AML-193 (cell line): ENCODE measurements at places on chromosomes 6 and 20.

DNA sequence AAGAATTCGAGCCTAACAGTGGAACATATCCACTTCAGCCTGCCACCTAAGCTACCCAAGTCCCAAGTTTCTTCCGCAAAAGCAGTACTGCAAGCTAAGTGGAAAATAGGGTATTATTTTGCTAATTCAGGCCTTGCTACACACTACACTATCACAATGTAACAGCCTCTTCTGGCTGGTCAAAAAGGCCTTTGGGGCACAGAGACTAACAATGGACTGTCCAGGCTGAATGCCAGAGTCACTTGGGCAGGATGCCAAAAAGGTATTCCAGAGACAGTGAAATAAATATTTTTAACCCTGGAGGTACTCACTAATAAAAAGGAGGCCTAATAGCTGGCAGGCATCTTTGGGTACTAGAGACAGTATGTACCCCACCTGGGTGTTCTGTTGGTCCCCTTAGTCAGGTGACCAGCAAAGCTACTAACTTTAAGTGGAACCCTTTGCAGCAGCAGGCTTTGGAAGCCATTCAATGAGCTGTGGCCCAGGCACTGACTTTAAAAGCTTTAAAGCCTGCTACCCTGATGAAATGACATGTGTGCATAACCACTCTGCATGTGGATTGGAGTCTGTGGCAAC, 692.1 kb downstream of the HTR1B start:
- no peak for DNase-seq

DNA sequence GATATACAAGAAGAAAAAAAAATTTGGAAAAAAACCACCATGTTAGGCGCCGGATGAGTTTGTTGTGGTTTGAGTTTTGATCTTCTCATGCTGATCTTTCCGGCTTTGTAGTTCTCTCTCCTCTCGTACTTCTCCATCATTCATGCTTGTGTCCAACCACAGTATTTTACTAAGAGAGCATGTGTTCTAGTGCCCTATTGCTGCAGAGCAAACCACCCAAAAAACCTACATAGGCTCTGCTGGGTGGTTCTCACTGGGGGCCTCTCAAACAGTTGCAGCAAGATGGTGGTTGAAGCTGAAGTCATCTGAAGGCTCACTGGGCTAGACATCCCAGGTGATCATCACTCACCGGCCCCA, 404.2 kb downstream of the PLCB1 start:
- no peak for DNase-seq

GRCh38 chr6:135062735-135063134, 8.1 kb upstream of the HBS1L start:
- no peak for DNase-seq

DNA sequence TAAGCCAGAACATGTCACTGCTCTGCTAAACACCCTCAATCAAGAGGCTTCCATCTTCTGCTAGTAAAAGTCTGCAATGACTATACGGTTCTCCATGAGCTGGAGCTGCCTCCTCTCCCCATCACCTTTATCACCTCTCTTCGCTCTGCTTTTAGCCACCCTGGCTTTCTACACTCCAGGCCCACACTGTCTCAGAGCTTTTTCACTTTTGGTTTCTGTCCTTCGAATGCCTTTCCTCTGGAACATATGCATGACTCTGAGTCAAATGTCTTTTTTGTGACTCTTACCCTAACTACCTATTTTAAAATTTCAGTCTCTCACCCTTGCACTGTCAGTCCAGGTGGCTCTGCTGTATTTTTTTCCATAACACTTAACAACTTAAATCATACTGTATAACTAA, 525.4 kb upstream of the RNF217 start:
- no peak for DNase-seq

DNA sequence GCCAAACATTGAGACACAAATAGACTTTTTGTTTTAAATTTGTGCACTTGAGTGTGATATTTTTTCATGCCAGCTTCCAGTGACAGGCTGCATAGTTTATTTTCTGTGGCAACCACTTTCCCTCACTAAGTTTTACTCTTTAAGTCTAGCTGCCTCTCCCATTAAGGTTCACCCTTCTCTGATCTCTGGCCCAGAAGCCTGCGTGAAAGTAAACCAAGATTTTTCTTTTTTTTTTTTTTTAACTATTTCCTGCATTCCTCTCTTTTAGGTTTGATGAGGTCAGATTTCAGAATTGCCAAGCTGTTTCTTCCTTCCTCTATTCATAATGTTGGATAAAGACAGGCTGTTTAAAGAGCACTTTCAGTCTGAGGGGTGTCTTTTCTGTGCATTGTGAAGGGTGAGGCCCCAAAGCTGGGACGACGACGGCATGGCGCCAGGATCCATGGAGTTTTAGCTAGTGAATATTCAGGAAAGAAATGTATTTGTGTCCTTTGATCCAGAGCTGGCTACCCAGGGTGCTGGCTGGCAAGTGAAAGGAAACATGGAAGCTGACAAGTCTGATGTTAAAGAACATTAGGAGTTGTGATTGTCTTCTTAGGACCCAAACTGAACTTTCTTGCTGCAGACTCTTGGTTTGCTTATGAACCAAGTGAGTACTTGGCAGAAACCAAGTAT, 50.7 kb downstream of the DOK5 start:
- DNase-seq = no peak

DNA sequence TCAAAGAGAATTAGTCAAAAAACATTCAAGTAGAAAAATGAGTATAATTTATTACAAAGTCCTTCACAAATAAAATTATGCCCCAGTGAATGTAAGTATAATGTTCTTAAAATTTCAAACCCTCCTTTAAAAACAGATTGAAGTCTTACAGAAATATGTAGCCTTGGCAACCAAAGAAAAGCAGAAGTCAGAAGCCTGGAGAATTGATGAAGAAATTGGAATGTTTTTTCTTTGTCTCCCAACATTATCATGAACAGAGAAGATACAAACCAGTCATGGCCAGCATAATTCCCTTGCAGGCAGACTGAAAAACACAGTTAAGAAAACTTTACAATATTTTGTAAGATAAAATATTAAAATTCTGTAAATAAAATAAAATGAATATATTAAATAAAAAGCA, 221.9 kb downstream of the TBC1D32 start:
- DNase-seq = peak; percentile 17

DNA sequence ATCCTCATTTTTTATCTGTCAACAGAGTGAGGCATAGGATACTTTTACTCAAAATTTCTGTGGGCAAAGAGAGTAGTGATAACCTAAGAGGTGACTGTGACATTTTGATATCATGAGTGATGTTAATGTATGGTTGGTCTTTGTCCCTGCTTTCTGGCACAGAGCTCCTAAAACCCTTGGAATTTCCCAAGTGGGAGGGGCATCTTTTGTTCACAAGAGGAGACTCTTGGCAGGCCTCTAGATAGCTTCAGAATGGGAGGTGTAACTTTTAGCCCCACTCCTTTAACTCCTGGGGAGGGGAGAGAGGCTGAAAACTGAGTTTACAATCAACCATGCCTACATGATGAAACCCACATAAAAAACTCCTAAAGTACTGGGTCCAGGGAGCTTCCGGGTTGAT, 527.8 kb downstream of the RFPL4B start:
- no peak for DNase-seq

- no peak for DNase-seq
Observed at GRCh38 chr20:13420625-13421024, 199.6 kb downstream of the ISM1 start.

DNA sequence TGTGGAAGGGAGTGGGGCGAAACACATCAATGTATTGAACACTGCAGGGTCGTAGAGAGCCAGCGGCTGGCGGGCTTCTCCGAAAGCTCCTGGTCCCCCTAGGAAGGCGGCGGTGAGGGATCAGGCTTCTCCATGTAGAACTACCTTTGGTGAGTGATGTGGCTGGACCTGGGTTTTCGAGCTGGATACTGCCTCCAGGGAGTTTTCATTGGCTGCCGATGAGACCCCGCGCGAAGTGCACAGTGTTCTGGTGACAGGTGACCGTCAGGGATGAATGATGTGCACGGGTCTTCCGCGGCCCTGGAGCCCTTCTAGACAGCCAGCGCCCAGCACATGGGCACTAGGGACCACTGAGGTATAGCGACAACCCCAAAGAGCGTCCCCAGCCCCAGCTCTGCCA, 16.4 kb downstream of the ABT1 start:
- DNase-seq = no peak

DNA sequence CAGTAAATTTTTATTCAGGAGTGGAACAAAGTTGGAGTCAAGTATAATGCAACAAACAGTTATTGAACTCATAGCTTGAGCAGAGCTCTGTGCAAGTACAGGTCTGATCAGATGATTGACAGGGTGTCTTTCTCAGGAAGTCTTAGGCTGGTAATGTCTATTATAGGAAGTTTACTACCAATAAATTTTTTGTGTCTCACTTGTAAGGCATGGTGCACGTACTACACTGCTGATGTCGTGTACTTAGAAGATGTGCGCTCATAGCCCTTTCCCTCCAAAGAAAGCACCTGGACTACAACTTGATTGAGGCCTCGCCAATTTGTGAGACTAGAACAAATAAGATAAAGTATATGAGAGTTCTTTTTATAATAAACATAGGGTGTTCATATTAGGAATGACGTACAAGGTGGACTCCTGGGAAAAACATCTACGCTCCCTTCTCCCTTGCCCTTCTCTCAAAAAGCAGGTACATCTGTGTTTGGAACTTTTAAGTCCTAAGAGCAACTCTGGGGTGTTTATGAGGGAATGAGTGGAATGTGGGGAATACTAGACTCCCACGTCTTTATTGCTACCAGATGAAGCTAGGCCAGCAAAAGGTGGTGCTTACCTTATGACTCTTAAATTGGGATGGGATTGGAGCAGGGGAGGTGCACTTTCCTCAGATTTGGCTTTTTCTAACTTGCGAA, 1.5 kb downstream of the NDUFAF5 start:
- DNase-seq = no peak

DNA sequence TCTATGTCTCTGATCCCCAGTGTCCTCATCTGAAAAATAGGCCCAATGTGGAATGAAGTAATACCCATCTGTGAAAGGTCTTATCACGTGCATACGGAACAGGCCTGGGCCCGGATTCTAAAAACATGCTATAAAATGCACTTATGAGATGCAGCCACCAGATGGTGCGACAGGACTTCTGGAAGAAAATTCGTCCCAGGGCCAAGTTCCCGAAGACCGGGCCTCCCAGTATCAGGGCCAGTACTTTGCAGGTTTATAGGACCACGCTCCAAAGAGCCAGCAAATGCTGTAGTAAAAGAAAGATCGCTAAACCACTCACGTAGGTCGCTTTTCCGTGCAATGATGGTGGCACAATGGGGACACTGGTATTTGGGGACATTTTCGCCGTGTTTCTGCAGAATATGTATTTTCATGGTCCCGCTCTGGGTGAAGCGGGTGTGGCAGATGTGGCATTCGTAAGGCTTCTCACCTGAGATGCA, 10.6 kb downstream of the CTCFL start:
- DNase-seq = peak; percentile 37

GRCh38 chr6:158226655-158227512, 58.7 kb downstream of the GTF2H5 start:
- DNase-seq = no peak

DNA sequence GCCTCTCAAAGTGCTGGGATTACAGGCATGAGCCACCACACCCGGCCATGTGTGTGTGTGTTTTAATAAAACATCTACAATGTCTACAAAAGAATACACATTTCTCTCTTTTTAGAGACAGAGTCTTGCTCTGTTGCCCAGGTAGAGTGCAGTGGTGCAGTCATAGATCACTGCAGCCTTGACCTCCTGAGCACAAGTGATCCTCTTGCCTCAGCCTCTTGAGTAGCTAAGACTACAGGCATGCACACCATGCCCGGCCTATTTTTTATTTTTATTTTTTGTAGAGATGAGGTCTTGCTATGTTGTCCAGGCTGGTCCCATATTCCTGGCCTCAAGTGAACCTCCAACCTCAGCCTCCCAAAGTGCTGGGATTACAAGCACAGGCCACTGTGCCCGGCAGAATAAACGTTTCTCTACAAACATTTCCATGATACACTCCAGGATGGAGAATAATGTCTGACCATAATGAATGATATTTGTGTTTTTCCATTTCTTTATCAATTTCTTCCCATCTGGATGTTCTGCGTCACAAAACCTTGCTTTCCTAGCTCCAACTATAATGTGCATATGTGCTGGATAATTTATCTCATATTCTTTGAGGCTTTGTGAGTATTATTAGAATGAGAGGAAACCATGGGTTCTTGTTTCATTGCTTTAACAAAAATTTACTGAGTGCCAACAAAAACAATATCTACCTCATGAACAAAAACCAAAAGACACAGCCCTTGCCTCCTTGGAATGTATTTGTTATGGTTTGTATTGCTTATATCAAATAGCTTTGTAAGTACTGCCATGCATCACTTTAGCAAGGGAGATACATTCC, 28.6 kb upstream of the CCN2 start:
- no peak for DNase-seq

GRCh38 chr6:35972471-35973367, 51.7 kb downstream of the SLC26A8 start:
- no peak for DNase-seq

GRCh38 chr20:5870568-5870981, 79.8 kb downstream of the TRMT6 start:
- DNase-seq = no peak

DNA sequence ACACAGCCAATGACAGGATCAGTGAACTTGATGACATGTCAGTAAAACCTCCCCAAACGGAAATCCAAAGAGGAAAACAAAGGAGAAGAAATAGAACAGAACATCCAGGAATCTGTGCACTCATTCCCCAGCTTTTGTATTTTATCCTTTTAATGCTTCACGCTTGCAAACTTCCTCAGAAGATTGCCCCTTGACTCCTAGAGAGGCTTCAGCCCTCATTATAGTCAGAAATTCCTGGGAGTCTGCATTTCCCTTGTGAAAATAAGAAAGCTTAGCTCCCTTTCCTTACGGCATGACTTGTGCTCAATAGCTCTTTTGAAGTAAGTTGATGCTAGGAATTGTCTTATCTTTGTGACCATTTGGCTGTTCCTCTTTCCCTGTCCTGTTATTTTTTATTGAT, 313.6 kb upstream of the OPRM1 start:
- DNase-seq = no peak

DNA sequence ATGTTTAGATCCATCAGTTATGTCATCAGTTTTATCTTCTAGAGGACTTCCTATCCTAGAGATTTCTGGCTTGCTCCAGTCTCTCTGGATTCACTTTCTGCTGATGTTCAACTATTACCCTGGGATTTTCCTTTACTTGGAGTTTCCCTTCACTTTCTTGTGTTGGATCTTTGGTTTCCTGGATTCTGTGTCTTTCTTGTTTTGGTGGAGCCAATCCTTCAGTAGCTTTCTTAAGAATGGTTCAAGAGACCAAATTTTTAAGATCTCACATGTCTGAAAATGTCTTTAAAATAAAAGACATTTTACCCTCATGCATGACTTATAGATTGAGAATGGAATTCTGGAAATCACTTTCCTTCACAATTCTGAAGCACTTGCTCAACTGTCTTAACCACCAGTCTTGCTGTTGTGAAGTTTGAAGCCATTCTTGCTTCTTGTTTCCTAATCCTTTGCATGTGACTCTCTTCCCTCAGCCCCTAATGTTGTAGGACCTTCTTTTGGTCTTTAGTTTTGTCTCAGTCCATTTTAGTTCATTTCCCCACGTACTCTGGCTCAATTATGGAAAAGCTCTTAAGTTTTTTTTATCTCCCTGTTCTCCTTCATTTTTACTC, 87.9 kb downstream of the ARID1B start:
- peak; percentile 31 for DNase-seq
